ENCODE measurements at places on chromosomes 5 and 9. TPM values are rescaled to one million over a fixed set of nuclear protein-coding genes. Genes with fewer than 3 reads are reported as not detected.
A peak's percentile ranks its signal among the peaks of the same experiment; 100 is the strongest.

DNA sequence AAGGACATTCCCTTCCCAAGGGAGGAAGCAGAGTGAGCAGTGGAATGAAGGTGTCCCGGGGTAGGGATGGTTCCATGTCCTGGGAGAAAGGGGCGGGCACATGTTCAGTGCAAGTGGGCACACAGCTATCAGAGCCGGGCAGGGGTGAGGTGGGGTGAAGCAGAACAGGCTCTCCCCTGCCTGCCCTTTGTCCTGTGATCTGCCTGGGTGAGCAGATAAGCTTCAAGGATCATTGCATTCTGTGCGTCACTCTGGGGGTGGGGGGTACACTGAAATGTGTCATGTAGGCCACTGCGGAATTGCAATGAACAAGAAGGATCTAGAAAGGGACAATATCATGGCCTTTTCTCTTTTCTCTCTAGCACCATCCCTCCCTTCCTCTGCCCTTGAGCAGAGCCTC lies 61.7 kb upstream of the SHB start:
- DNase-seq = no peak

DNA sequence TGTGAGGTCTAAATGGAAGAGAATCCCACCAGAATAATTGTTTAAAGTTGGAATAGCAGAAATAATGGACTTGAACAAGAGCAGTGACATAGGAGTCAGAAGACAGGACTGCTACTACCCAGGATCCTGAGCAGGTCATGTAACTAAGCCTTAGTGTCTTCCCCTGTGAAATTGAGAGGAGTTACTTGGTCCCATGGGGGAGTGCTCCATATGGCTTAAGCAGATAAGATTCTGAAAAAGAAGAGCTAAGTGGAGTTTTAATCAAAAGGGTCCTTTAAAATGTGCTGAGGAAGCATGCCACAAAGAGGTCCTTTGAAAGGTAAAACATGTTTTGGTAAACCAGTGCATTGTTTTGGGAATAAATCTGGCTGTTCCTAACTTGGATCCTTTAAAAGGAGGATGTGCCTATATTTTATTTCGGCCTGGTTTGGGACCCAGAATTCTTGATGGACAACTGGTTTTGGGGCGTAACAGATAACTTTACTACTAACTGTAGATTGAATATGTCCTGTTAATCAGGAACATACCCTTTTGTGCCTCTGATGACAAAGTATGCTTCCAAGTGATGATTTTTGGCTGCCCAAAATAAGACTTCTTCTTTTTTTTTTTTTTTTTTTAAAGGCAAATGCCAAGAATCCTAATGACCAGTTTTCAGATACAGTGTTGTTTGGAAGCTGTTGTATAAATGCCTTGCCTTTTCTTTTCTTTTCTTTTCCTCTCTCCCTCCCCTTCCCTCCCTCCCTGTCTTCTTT lies 5.7 kb downstream of the RCL1 start:
- DNase-seq = no peak

DNA sequence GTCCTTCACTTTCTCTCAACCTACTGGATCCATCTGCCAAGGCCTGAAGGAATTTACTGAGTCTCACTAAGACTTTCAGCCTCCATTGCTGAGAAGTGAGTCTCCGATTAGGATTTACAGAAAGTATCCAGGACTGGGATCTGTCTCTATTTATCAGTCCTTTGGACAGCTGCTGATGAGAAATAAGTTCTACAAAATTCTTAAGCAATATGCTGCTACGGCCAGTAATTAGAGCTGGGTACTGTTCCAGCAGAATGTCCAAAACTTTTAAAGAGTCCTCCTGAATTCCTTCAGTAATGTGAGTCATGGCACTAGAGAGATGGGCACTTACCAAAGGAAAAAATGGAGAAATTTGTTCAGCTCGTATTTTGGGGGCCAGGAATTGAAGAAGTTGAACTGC lies 5.9 kb downstream of the TEX10 start:
- DNase-seq = no peak

GRCh38 chr5:69454460-69455249 lies 37.9 kb upstream of the OCLN start:
- DNase-seq = peak; percentile 17

PCDHGA3 gene
- 4.0 TPM for total RNA-seq

HSPB3 gene
- 0.46 TPM for total RNA-seq

NPM1 gene
- 666 TPM for total RNA-seq

TMCO6 gene
- total RNA-seq = 20.6 TPM
